Fibroblast of gingiva (primary cell): ENCODE measurements at places on chromosomes 4 and X.
A peak's percentile ranks its signal among the peaks of the same experiment; 100 is the strongest.

DNA sequence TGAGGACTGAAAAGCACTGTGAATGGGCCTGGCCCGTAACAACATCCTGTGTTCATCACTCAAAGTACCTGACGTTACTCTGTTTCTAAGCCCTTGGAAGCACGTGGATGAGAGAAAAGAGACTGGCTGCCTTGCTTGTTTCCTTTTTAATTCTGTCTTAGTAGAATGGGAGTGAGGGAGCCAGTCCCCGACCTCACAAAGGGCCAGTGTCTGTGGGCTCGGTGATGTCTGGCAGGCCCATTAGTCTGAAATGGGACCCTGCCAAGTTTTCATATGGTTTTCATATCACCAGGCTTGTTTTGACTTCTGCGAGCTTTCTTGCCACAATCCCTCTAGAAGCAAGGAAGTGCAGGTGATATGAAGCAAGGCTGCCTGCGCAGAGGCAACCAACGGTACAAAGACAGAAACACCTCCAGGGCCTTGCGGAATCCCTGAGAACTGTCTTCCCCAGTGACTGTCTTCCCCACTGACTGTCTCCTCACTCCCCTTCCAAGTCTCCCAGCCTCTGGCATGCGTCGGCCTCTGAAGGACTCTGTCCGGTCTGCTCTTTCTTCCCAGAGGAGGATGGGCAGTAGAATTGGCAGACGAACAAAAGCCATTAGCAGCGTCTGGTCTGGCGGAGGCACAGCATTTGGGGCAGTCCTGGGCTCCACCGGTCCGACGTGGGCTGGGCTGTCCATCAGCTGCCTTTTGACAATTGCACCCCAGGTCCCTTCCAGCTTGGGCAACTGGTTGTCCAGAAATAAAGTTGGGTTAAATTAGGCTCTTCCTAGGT, 20.2 kb upstream of the RASL11B start:
- no peak for DNase-seq

- no peak for DNase-seq
Measured at GRCh38 chrX:123625952-123626351, 106.9 kb downstream of the THOC2 start.

- peak; percentile 70 for DNase-seq
Measured at GRCh38 chr4:123449780-123450179, 53.2 kb downstream of the SPRY1 start.

GRCh38 chr4:115149106-115149505, 35.7 kb upstream of the NDST4 start:
- DNase-seq = no peak

DNA sequence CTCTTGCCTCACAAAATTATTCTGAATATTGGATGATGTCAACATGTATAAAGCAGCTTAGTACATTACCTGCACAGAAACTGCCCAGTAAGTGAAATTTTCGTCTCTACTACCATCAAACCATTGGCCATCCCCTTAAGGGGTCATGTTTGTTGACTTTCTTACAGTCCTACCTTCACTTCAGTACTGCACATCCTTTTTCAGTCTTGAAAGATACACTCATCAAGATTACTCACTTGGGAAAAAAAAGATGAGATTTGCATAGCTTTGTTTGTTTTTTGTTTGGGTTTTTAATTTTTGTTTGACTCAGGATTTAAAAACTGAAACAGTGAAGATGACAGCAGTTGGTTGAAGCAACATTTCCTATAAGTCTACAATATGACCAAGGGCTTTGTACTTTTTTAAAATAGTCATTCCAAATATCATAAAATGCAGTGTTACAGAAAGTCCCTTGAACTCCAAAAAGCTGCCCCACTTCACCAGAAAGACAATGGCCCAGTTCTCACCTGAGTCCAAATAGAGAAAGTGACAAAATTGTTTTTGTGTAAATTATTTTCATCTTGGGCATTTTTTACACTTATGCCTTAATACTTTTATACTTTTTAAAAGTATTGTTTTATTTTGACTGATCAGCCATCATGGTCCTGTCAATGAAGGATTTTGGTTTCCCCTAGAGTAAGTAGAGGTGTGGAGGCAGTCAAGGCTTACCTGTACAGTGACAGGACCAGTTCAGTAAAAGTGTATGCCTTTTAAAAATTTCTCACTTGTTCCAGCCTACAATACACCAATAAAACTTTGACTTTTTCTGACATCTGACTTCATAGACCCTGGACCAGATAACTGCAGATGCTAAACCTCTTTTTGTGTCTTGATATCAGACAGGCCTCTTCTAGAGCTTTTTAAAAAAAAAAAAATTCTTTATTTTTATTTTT, 59.7 kb upstream of the EDA2R start:
- DNase-seq = no peak

- no peak for DNase-seq
Measured at GRCh38 chrX:20284444-20284843, 17.7 kb upstream of the RPS6KA3 start.

- DNase-seq = no peak
Measured at GRCh38 chr4:76003620-76004019, 3.7 kb downstream of the CXCL9 start.

DNA sequence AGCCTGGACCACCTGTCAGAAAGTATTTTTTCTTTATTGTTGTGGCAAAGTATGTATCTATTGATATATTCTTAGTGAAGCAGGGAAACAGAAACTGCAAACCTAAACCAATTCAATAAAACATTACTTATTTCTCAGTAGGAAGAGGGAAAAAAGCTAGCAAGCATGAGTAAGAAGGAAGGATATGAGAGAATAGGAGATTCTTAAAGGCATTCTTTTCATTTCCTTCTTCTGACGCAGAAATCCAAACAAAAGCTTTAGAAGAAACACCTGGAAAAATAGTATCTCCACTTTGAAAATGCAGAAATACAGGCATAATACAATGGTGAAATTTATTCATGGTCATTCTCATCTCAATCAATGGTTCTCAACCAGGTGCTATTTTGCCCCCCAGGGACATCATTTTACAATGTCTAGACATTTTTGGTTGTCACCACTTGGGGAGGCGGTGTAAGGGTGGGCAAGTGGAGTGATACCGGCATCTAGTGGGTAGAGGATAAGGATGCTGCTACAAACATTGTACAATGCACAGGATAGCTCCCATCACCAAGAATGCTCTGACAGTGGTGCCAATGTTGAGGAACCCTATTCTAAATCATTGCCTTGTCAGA, 21.7 kb upstream of the ATXN3L start:
- no peak for DNase-seq

- DNase-seq = no peak
Measured at GRCh38 chr4:159079074-159079473, 23.8 kb upstream of the RAPGEF2 start.

GRCh38 chrX:79169484-79169883, 25.0 kb downstream of the GPR174 start:
- peak; percentile 14 for DNase-seq

- DNase-seq = no peak
Measured at GRCh38 chr4:112523764-112524505, 8.0 kb upstream of the NEUROG2 start.

GRCh38 chr4:6110681-6111353, 89.5 kb downstream of the JAKMIP1 start:
- no peak for DNase-seq

DNA sequence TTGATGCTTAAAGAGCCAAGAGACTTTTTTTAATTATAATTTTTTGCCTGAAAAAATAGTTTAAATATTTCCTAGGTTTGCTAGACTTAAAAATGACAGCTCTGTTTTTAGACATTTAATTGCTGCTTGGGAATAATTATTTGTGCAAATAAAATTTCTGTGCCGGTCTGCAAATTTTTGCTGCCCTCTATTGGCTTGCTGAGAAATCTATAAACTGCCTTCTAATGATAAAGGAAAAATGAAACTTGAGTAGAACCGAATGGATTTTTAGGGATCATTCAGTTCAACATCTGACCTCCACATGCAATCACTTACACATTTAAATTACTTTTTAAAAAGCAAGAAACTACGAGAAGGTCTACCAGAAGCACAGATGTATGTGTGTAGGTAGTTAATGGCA, 434.0 kb downstream of the FAM133A start:
- DNase-seq = no peak

DNA sequence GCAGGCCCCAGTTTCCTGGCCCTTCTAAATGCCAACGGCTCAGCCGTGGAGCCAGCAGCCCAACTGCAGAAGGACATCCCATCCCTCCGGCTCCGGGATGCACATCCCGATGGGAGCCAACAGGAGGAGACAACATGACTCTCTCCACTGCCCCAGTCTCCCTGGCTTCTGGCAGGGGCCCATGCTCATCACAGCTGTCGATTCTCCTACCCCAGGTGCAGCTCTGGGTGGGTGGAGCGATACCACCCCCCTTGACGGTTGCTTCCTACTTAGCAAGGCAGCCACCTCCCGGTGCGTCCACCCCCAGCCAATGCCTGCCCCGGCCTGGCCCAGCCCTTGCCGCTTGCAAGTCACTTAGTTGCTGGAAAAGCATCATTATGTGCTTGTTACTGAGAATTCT, 19.5 kb downstream of the ZNF275 start:
- no peak for DNase-seq

DNA sequence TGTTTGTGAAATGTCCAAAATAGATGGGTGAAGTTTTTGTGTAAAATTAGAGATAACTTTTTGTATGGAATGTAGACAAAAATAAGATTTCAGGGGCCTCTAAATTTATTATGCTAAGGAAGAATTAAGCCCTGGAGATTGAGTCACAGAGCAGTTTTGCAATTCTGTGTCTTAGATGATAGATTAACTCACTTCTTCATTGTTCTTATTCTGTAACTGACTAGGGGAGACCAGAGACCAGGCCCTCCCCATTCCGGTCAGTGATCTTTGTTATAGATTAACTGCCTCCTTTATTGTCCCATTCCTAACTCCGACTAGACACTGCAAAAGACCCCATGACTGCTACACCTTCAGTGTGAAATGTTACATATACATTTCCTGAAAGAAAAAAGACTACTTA, 238.4 kb upstream of the TAPT1 start:
- no peak for DNase-seq

- no peak for DNase-seq
Measured at GRCh38 chr4:679629-680028, 5.3 kb downstream of the MYL5 start.

GRCh38 chr4:176967586-176967985, 174.9 kb upstream of the VEGFC start:
- no peak for DNase-seq

- no peak for DNase-seq
Measured at GRCh38 chr4:76703676-76704075, 194.3 kb downstream of the SOWAHB start.

DNA sequence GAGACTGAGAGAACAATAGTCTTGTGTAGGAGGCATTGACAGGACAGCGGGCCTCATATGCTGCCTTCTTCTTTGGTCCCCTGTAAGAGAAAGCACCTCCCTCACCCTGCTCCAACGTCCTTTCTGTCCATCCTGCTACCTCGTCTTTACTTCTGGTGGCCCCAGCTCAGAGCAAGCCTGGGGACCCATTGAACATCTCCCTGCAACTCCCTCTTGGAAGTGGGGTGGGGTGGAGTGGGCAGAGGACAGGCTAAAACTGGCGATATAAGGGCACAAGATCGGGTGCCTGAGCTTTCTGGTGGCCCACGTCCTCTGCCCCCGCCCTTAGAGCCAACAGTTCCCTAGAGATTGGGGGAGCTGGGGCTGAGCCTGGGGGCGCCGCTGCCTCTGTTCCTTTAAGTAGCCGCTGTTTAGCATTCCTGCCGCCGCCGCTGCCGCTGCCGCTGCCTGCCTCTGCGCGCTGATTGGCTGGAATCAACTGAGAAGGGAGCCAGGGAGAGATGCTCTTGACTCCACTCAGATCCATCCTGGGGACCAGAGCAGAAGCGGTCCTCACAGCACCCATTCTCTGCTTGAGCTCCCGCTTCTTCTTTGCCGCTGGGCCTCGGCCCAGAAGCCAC, at the start of gene DLG3:
Gene DLG3 (plus strand): TSS at position 510 of the 620 bp plus-strand sequence. CDS start 367 bp downstream, outside the sequence.
- DNase-seq = peak; percentile 19

DNA sequence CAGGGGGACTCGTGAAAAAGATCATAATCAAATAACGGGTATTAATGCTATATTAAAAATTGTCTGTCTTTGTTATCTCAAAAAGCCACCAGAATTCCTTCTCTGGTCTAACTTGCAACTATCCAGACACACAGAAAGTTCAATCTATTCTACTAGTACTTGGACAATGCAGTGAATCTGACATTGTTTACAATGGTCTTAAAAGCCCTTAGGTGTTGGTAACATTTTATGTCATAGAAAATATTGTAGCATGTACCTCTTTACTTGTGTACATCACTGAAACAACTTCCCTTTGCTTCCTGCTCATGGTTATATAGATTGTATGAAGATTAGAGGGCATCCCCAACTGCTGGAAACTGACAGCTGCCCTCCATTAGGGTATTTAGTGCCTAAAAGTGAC, 71.1 kb upstream of the PPP3CA start:
- no peak for DNase-seq

DNA sequence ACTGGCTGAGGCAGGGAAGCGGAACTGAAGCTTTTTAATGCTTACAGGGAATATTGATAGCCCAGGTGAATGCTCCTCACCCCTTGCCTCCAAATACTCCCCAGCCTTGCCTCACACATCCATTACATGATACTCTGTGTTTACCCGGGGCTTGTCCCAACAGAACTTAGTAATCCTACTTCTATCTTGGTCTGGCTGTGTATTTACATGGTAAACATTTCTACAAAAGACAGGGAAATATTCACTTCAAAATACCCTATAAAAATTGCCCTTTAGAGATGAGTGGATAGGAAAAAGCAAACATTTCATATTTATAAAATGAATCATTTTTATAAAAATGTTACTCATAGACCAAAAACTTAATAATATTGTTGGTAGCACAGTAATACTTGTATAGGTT, 120.1 kb downstream of the NHS start:
- no peak for DNase-seq

- DNase-seq = peak; percentile 62
Measured at GRCh38 chrX:9352694-9353411, 112.0 kb upstream of the TBL1X start.

GRCh38 chrX:103556963-103557612, 28.2 kb upstream of the TCEAL4 start:
- no peak for DNase-seq

DNA sequence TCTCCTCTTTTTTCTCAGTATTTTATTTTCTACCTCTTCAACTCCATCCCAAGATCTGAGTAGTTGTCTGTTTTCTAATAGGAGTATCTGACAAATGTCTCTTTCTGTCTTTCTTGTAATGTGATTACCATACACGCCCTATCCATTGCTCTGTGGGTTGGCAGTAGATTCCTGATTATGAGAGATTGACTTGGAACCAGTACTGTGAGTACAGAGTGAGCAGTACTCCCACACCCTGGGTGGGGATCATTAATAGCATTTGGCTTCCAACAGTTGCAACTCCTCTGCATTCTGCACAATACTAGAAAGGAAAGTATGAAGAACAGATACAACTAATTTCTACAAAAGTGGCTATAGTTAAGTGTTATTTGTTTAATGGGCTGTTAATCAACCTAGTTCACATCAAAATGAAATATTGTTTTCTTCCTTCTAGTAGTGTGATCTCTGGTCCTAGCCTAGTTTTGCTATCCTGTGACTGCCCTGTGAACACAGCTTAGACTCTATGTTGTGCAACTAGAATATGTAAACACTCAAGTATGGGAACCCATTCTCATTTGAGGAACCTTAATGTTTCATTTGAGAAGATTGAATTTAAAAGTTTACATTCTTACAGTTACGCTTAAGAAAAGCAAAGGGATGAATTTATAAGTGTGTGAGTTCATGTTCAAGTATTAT, 112.9 kb downstream of the PTPN13 start:
- no peak for DNase-seq
